ENCODE measurements at places on chromosomes 7 and 10. TPM values are rescaled to one million over a fixed set of nuclear protein-coding genes. Genes with fewer than 3 reads are reported as not detected.

DNA sequence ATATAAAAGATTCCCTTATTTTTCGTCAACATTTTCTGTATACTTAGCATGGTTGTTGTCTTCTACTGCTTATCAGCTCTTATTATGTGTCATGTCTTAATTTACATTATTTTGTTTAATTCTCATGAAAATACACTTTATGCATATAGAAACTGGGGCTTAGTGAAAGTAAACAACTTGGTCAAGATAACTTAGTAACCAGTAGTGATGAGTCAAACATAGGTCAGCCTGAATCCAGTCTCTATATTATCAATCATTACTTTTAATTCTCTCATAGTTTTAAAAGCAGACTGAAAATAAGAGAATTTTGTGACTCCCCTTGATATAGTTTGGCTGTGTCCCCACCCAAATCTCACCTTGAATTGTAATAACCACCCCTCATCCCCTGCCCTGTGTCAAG lies 119.6 kb upstream of the TPK1 start:
- DNase-seq = no peak
- no peak overlapping the region for H3K27ac ChIP-seq
- no peak overlapping the region for H3K4me3 ChIP-seq

LEP gene
- not detected for total RNA-seq

THSD7A gene
- not detected for total RNA-seq

DNA sequence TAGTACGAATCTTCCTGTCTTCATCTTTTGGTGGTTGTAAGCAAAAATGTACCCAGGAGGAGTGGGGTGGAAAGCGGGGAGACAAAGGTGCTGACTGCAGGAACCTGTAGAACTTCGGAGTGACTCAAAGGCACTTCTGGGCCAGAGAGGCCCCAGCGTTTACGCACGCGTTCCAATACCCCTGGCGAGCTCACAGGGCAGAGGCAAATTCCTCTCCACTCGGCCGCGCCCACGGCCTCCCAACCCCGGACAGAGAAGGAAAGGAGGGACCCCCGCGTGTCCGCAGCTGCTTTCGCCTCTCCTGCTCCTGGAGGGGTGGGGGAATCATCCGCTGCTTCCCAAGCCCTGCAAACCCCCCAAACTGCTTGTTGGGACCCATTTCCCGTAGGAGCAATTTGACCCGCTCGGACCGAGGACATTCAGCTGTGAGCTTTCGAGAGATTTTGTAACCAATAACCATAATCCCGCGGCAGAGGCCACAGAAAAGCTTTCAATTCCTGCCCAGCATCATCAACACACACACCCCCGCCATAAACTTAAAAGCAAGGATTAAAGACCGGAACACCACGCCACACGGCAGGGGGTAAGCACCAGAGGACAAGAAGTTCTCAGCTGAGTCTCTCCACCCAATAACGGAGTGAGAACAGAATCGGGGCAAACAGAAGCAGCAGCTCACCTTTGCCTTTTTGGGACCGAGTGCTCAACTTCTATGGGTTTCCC lies 2.3 kb downstream of the IGF2BP3 start:
- peaks cover 58% of the 10 kb centered on the region for H3K27me3 ChIP-seq
- DNase-seq = no peak
- H3K4me1 ChIP-seq = peaks cover 37% of the 10 kb centered on the region

- no peak overlapping the region for H3K4me3 ChIP-seq
- peaks cover 21% of the 10 kb centered on the region for H3K27me3 ChIP-seq
- H3K27ac ChIP-seq = no peak overlapping the region
Observed at GRCh38 chr10:23013581-23014335, 81.6 kb upstream of the MSRB2 start.

TMEM120A gene
- total RNA-seq = 17.6 TPM

DNA sequence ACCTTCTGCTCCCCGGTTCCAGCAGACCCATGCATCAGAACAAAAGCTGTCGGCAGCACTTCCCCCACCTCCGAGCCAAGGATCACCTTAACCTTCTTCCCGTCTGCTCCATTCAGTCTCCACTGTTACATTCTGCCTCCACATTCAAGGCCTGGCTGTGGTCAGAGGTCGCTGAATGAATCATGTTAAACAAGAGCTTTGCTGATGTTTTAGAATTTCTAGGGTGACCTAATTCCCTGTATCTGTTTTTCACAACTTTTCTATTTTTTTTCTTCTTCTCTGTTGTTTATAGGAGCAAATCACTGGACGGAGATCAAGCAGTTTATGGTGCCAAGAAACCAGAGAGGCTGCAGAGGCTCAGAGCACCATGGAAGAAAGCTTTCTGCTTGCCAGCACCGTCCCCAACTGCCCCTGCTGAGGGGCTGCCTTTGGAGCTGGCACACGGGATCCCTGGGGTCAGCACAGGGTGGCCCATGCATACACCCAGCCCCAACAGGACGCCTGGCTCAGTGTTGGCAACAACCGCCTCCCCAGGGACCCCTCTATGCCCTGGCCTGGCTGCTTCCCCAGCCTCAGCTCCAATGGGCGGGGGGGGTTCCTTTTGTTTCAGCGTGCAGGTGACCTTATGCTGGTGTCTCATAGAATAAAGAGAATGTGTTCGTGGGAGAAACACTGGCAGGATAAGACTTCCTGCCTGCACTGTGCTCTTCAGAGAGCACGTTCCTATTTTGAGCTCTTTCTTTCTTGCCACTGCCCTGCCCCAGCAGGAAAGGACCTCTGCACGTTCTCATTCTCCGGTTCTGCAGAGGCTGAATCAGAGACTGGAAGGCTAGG lies 182.7 kb upstream of the LYZL2 start:
- H3K27ac ChIP-seq = peak overlapping the region; percentile 65
- H3K4me3 ChIP-seq = no peak overlapping the region
- no peaks in the 10 kb centered on the region for H3K36me3 ChIP-seq
- peaks cover 33% of the 10 kb centered on the region for H3K4me1 ChIP-seq
- no peak for DNase-seq

GRCh38 chr10:13490503-13490902 lies 38.3 kb downstream of the BEND7 start:
- no peaks in the 10 kb centered on the region for H3K36me3 ChIP-seq
- no peak overlapping the region for H3K4me3 ChIP-seq
- H3K27me3 ChIP-seq = no peaks in the 10 kb centered on the region
- no peak for DNase-seq

STRIP2 gene
- 7.1 TPM for total RNA-seq

DNA sequence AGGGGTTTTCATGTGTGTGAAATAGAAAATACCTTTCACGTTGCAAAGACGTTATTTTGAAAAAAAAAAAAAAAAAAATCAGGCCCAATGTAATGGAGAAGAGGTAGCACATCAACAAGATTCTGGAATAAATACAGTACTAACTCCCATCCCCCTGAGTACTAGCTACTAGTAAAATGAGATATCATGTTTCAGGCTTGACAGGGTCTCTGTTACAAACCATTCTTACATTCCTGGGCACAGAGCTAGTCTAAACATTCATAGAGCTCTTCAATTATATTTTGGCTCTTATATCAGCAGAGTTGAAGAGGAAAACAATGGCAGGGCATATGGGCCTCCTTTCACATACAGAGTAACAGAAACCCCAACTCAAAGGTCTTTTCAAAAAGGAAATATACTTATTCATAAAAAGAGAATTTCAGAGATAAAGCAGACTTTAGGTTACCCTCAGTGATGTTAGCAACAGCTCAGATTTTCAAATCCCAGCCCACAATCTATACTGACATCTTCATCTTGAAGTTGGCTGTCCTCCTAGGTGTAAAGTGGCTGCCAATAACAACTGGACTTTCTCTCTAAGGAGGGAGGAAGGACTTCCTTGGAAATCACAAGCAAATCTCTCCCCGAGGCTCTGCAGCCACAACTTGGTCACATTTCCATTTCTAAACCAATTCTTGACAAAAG lies 18.6 kb downstream of the C7orf33 start:
- H3K36me3 ChIP-seq = peaks cover 13% of the 10 kb centered on the region
- DNase-seq = no peak
- H3K4me1 ChIP-seq = peaks cover 17% of the 10 kb centered on the region
- no peak overlapping the region for H3K4me3 ChIP-seq
- no peak overlapping the region for H3K27ac ChIP-seq

- H3K27me3 ChIP-seq = no peaks in the 10 kb centered on the region
- no peak overlapping the region for H3K27ac ChIP-seq
- no peak overlapping the region for H3K4me3 ChIP-seq
Observed at GRCh38 chr7:101618207-101618839, 10.8 kb downstream of the MYL10 start.

DNA sequence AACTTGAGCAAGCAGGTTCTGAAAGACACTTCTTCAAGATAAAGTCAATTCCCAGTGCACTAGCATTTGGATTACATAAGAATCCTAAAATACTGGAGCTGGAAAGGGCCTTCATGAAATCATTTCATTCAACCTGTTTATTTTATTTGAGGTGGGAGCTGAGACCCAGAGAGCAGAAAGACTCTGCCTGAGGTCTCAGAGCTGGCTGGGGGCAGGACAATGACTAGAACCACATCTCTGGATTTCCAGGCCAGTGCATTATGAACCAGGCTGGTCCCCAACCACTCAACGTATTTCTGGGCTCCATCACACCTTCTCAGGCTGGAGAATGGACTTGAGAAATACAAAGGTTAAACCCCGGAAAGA lies 8.4 kb downstream of the ANXA11 start:
- peaks cover 76% of the 10 kb centered on the region for H3K4me1 ChIP-seq
- DNase-seq = no peak
- no peak overlapping the region for H3K4me3 ChIP-seq
- no peaks in the 10 kb centered on the region for H3K27me3 ChIP-seq
- H3K27ac ChIP-seq = peak overlapping the region; percentile 86

DNA sequence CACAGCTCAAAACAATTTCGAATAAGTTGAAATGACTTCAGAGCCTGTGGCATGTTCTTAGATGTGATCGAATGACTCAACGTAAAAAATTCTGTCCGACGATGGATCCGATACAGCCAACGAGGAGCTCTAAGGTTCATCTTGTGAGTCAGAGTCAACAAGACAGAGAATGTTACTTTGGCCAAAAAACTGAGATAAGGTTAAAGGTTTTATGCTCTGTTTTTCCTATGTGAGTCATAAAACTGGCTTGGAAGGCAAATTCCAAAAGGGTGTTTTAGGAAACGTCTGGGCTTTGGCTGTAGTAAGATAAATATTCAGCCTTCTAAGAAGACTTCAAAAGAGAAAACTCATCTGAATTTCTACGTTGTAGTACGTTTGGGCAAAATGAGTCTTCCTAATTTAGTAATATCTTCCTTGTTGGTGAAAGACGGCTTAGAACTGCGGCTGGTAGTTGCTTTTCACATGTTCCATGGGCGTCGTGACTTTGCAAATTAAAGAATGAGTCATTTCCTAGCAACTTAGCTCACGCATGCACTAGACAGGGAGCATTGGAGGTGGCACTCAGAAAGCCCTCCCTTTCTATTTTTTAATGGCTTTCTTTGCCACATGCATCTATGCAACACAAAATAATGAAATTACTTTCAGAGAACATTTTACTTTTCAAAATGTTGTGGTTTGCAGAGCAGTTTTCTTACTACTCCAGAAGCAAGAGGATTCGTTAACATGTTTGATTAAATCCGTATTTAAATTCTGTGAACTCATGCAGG lies 28.2 kb downstream of the PFKP start:
- peaks cover 61% of the 10 kb centered on the region for H3K36me3 ChIP-seq
- H3K4me3 ChIP-seq = peak overlapping the region; percentile 38
- peaks cover 63% of the 10 kb centered on the region for H3K4me1 ChIP-seq
- H3K27me3 ChIP-seq = no peaks in the 10 kb centered on the region
- peak; percentile 77 for DNase-seq

NRAP gene
- total RNA-seq = not detected

COL17A1 gene
- not detected for total RNA-seq

DNA sequence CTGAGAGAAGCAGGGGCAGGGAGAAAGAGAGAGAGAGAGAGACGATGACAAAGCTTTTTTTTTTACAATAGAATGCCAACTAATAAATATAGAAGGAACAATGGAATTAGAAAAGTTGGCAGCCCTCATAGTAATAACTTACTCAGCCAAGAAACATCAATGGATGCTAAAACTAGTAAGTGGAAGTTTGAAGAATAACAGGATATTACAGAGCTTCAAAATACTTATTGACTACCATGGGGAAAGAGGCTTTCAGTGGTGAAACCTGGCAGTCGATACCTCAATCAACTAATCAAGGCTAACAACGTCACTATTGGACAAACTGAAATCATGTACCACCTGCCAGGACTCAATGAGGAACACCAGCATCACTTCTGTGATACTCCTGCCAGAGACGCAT lies 100.5 kb upstream of the LRRC4 start:
- peaks cover 39% of the 10 kb centered on the region for H3K27me3 ChIP-seq
- no peak overlapping the region for H3K27ac ChIP-seq
- DNase-seq = no peak
- peaks cover 14% of the 10 kb centered on the region for H3K4me1 ChIP-seq

- no peaks in the 10 kb centered on the region for H3K27me3 ChIP-seq
- H3K36me3 ChIP-seq = peaks cover 25% of the 10 kb centered on the region
- no peaks in the 10 kb centered on the region for H3K4me1 ChIP-seq
- peak overlapping the region; percentile 3 for H3K27ac ChIP-seq
Observed at GRCh38 chr7:22944022-22944421, 69.9 kb downstream of the HYCC1 start.

- DNase-seq = no peak
- no peak overlapping the region for H3K27ac ChIP-seq
- H3K36me3 ChIP-seq = no peaks in the 10 kb centered on the region
- no peak overlapping the region for H3K4me3 ChIP-seq
- H3K4me1 ChIP-seq = no peaks in the 10 kb centered on the region
- peaks cover 2% of the 10 kb centered on the region for H3K27me3 ChIP-seq
Observed at GRCh38 chr10:127968027-127968441, 61.1 kb downstream of the PTPRE start.

AQP1 gene
- total RNA-seq = not detected

DNA sequence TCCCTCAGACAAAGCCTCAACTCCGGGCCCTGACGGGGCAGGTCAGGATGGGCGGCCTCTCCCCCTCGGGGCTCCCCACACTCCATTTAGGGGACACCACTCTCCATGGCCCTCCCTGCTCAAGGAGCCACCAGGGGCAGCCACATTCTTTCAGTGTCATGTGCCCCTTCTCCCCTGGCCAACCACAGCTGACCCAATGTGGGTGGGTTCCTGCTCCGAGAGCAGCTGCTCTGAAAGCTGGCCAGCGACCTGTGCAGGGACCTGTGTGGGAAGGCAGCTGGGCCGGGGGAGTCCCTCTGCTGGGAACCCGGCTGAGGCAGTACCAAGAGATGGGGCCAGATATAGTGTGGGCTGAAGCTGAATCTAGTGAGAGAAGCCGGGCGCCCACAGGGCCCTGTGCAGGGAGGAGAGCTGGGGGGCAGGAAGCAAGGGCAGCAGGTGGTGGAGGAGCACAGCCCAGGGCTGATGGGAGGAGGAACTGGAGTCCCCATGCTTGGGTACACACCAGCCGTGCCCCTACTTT lies 40.6 kb upstream of the NPFFR1 start:
- H3K4me1 ChIP-seq = peaks cover 55% of the 10 kb centered on the region
- peaks cover 3% of the 10 kb centered on the region for H3K36me3 ChIP-seq
- DNase-seq = peak; percentile 50
- peak overlapping the region; percentile 96 for H3K27ac ChIP-seq
- H3K4me3 ChIP-seq = peak overlapping the region; percentile 29

SFMBT2 gene
- total RNA-seq = 63.1 TPM

NKX1-2 gene
- total RNA-seq = not detected
